ENCODE measurements at places on chromosomes 12 and 14.

DNA sequence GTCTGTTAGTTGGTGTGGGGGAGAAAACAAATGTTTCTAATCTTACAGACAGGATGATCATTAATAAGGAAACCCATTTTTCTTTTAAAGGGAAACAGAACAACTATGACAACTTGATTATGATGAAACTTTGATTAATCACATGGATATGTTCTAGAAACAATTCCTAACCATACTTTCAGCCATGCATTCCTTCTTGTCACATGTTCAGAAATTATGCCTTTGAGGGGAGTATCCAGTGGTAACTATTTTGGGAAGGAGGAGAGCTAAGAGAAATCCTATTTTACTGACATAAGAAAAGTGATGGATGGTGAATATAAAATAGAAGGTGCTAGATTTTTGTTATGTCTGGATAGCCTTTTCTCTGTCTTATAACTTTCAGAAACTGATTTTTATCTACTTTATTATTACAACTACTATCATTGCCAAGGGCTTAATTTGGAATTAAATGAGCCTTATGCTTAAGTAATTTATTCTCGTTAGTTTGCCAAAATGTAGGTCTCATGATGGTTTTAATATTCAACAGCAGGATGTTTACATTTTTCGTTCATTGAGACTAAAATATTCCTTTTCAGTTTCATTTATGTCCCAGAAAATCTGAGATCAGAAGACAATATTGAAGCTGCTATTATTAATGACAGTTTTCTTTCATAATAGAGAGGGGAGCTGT is 200.1 kb downstream of the TMTC2 start:
- no peak for DNase-seq

DNA sequence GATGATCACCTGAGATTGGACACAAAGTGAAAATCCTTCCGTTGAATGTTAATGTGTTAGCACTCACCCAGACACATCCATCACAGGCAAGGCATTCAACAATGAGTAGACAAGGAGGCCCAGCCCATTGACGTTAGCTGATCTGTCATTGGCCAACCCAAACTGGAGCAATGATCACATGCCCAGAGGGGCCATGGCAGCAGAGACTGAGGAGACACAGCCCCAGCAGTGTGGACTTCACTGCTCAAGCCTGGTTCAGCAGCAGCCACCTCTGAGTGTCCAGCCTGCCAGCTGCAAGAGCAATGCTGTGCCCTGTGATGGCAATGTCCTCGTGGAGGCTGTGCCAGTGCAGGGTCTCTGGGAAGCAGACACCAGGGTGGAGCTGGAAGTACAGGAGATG is 622.2 kb downstream of the AACS start:
- DNase-seq, result no peak

GRCh38 chr12:115135800-115136211 is 451.8 kb upstream of the TBX3 start:
- no peak for DNase-seq

DNA sequence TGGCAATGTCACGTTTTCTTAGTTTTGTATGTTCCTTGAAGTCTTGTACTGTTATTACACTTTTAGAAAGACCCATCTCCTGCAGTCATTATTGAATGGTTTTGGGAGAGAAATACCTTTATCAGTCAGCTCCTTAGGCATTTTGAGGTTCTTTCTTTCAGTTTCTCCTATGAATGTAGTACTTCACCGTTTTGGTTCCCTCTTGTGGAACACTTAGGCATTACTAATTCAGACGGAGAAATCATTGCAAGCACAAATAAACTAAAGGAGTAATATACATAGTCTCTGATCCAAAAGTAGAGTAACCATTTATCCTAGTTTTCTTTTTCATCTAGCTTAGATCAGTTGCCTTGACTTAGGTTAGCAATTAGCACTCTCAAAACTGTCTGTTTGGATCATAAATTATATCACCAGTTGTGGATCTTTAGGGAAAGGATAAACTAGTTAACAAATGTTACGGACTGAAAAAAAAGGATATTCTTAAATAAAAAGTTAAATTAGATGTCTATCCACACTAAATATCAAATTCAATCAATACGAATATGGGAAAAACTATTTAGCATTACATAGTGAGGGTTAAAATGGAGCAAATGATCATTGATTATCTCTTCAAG is 1538.3 kb upstream of the SEL1L start:
- peak; percentile 46 for DNase-seq

GRCh38 chr12:51692016-51692415 is 101.0 kb downstream of the SCN8A start:
- DNase-seq, result no peak

DNA sequence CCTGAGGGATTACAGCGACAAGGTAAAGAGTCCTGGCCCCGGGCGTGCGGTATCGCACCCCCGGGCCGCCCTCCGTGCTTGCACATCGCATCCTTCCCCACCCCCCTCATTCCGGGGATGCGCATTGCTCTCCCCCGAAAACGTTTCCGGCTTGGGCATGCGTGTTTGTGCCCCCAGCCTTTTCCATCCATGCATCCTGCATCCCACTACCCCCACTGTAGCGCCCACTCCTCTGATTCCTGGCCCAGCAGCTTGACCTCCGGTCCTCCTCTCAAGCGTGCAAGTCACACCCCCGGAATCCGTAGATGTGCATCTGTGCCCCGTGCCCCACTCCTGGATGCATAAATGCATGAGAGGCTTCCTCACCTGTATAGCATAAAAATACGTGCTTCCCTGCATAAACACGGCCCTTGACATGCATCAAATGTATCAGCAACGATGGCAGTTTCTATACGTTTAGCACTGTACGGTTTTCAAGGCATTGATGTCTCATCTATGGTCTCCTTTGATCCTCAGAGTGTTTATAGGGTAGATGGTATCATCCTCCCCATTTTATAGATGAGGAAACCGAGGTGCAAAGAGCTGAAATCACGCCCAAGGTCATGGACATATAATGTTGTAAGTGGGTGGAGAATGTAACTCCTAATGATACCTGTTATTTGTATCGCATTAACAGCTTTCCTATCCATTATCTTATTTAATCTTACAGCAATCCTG is 484 bp downstream of the RIC8B start:
- peak; percentile 4 for DNase-seq

Data from foreskin keratinocyte (primary cell).